Panc1 (cell line): ENCODE measurements at places on chromosomes 1 and 21. TPM values are rescaled to one million over a fixed set of nuclear protein-coding genes. Genes with fewer than 3 reads are reported as not detected.
A peak's percentile ranks its signal among the peaks of the same experiment; 100 is the strongest.

Gene CFHR5
- total RNA-seq: not detected

Gene SUSD4
- total RNA-seq: 0.28 TPM

DNA sequence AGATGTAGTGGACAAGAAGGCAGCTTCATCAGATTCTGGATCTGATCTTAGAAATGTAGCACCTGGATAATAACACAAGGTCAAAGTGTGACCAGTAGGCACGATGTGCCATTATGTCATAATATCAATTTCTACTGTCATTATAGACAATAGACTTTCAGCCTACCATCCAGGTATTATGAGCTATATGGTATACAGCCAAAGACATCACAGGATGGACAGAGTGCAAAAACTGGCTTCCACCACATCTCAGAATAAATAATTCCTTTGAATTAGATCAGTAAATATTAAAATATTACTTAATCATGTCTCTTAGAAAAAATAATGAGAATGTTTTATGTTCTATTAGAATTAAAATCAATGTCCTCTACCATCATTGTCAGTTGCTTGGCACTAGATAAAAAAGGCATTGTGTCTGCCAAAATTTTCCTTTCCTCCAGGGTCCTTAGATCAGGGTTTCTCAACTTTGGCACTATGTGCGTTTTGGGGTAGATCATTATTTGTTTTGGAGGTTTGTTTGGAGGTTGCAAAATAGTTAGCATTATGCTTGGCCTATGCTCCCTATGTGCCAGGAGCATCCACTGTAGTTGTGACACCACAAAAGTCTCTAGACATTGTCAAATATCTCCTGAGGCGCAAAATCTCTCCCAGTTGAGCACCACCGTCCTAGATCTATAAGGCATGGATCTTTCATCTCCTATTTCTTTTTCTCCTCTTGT lies 86.7 kb upstream of the NRIP1 start:
- no peak for DNase-seq
- H3K27me3 ChIP-seq: no peaks in the 10 kb centered on the region
- no peak overlapping the region for H3K27ac ChIP-seq
- H3K36me3 ChIP-seq: no peaks in the 10 kb centered on the region
- no peak overlapping the region for H3K4me3 ChIP-seq

DNA sequence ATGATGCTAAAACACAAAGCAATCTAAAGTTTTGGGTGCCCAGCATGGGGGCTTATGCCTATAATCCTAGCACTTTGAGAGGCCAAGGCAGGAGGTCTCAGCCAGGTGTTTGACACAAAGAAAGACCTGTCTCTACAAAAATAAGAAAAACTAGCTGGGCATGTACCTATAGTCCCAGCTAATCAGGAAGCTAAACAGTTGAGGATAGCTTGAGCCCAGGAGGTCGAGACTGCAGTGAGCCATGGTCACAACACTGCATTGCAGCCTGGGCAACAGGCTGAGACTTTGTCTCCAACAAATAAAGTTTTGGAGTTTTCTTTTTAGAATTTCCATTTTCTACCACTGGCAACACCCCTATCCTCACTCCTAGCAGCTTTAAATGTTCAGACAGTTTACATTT lies 55.1 kb upstream of the GUCA2A start:
- no peak for DNase-seq
- H3K36me3 ChIP-seq: no peaks in the 10 kb centered on the region
- peaks cover 14% of the 10 kb centered on the region; the same call in 1 of the 2 replicates for H3K4me1 ChIP-seq
- no peak overlapping the region for H3K27ac ChIP-seq
- H3K27me3 ChIP-seq: no peaks in the 10 kb centered on the region
- H3K4me3 ChIP-seq: no peak overlapping the region

- peaks cover 11% of the 10 kb centered on the region for H3K36me3 ChIP-seq
- H3K27me3 ChIP-seq: no peaks in the 10 kb centered on the region
- no peak for DNase-seq
- H3K27ac ChIP-seq: peak overlapping the region; percentile 98
- H3K4me1 ChIP-seq: peaks cover 44% of the 10 kb centered on the region
These were observed 1.1 kb downstream of the CKS1B start for GRCh38 chr1:154975409-154976059.

Gene FBXO2
- total RNA-seq: 131 TPM

- no peak overlapping the region for H3K4me3 ChIP-seq
- DNase-seq: peak; percentile 99
- no peaks in the 10 kb centered on the region for H3K27me3 ChIP-seq
- H3K4me1 ChIP-seq: peaks cover 23% of the 10 kb centered on the region
These were observed 47.6 kb upstream of the SAMD13 start for GRCh38 chr1:84253891-84254290.

DNA sequence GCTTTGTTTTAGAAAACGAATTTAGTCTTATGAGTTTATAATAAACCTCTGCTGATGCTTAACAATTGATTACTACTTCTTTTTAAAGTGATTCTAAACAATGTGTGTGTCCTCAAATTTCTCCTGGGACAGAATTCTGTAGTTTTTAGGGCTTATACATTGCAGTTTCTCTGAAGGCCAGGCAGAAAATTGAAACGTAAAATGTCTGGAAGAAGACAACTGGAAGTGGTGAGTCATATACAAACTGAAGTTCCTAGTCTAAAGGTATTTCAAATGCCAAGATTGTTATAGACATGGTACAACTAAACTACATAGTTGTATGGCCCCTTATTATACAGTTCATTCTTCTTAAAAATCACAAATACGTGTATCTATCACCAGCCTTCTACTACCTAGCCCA lies 30.5 kb upstream of the RC3H1 start:
- no peak overlapping the region for H3K4me3 ChIP-seq
- no peaks in the 10 kb centered on the region for H3K27me3 ChIP-seq
- no peaks in the 10 kb centered on the region for H3K4me1 ChIP-seq
- H3K36me3 ChIP-seq: no peaks in the 10 kb centered on the region
- no peak overlapping the region for H3K27ac ChIP-seq
